ENCODE measurements at places on chromosomes 3 and 15. TPM values are rescaled to one million over a fixed set of nuclear protein-coding genes. Genes with fewer than 3 reads are reported as not detected.

Gene TICRR
- 30.8 TPM for total RNA-seq

- no peak for DNase-seq
Observed at GRCh38 chr3:186598794-186599141, 14.1 kb upstream of the AHSG start.

DNA sequence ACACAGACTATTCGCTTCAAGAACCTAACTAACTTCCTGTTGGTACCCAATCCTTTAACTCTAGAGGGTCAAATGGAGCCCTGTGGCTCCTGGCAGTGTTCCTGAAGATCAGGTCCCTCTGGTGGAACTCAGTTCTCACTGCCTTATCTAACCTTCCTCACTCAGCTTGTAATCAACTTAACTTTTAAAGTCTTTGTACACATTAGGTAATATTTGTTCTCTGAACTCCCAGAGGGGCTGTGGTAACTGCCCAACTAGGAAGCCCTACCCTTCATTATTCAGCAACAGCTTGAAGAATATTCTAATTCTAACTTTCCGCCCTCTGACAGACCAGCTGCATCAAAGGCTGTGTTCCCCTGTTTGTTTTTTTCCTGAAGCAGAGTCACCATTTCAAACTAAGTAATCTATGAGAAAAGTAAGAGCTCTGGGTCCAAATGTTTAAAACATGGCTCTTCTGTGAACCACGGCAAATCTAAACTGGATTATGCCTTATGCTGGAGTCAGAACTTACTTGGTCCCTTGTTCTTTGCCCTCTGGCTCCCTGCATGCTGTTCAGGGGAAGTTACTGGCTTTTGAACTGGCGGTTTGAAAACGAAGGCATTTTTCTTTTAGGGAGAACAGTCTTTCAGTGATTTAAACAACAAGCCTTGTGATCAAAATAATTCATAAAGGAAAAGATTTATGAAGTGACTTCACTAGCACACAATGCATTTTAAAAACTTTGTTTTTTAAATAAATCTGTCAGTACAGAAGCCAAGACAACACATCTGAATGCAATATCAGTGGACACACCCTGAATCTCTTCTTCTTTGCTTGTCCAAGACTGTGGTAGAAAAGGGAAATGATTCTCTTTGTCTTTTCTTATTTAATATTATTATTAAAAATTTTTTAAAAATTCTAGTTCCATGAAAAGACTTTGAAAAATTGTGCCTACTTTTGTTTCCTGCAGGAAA lies 365.6 kb downstream of the TIGIT start:
- no peak for DNase-seq

DNA sequence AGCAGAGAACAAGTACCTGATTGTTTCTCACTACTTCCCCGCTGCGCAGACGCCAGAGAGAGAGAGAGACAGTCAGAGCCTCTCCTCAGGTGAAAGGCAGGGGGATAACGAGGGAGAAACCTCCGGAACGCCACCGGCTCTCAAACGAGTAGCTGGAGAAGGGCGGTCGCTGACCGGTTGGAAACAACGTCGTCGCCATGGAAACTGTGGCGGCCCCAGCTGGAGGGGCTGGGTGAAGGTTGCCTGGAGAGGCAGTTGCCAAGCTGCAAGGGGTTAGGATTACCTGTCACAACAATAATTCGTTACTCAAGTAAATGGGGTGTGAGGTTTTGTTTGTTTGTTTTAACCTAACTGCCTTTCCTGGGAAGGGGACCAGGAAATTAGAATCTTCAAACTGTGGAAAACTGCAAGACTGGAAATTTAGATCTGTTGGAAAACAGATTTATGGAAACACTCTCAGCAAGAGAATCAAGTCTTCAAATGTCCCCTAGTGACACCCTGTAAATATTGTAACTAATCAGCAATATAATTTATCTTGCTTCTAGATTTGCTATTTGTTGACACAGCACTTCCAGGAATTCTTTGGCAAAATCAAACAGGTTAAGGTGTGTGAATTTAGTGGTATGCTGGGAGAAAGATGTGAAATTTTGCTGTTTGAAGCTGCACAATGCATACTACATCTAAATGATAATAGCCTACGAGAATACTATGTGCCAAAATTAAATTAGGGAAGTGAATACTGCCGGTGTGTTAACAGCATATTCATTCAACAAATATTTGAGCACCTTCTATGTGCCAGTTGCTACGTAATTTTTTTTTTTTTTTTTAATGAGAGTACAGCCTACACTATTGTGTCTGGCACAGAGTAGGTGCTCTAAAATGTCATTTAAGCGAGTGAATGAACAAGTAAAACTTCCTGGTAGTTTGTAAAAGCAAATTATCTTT lies at the start of gene DNAH12:
Gene DNAH12, minus strand, starts transcription at position 164 of the 945 bp plus-strand sequence. CDS start 1,474 bp downstream, outside the sequence.
- DNase-seq = peak; percentile 49

DNA sequence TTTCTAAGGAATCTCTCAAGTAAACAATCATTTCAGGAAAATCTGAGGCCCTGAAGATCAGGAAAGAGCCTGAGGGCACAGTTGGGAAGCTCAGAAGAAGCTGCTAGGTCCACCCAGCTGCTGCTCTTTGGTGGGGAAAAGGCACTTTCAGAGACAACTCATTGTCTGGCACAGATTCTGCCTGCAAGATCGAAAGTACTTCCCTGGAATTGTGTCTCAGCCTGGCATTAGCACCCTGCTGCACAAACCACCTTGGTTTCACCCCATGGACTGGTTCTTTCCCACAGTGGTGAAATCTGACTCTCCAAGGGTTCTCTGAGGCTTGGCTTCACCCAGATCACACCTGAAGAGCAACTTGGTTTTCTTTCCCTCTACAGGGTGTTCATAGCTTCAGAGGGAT lies 18.7 kb downstream of the THRB start:
- no peak for DNase-seq

Measured in activated CD8-positive, alpha-beta memory T cell treated with anti-CD3 and anti-CD28 coated beads, Interleukin-2, amount 10 ng/mL, durations not matched to agents 7 days and 5 days (primary cell).